Keratinocyte (primary cell): ENCODE measurements at places on chromosomes 13 and 19. TPM values are rescaled to one million over a fixed set of nuclear protein-coding genes. Genes with fewer than 3 reads are reported as not detected.

- DNase-seq, result no peak
These were observed 14.6 kb downstream of the SUGP1 start for GRCh38 chr19:19305696-19306095.

- DNase-seq, result no peak
These were observed 14.9 kb downstream of the SH3GL1 start for GRCh38 chr19:4385291-4386040.

- no peak for DNase-seq
These were observed 17.4 kb downstream of the ZNF579 start for GRCh38 chr19:55563261-55563690.

The DMAC2 gene
- 45.3 to 64.0 TPM (median 45.6 TPM) in 3 replicates for polyA plus RNA-seq

DNA sequence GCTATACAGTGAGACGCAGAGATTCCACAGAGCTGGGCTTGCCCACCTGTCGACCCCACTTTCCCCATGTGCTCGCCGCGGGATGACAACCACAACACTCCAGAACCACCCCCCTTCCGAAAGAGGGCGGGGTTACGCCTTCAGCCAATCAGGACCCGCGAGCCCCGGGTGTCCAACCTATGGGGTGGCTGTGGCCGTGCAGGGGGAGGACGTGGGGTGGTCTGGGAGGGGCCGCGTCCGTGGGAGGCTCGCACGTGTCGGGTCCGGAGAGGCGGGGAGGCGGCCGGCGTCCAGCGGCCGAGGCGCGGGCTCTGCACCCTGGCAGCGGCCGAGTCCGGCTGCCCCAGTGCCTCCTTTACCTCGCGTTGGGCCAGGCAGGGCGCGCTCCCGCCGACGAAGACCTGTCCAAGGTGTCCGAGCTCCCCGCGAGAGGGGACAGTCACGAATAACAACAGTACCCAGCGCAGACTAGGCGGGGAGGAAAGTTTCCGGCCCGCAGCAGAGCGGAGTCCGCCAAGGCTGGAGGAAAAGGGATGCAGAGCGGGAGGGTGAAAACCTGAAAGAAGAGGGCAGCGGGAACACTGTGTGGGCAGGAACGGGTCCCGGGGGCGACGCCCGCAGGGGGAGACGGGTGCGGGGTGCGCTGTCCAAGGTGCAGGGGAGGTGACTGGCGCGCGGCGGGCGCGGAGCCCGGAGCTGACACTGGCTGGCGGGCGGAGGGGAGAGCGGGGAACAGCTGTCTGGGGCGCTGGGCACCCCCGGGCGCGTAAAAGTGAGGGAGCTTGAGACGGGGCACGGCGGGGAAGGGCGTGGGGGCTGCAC, 911 bp downstream of the ENOX1 start:
- no peak for DNase-seq

The KCTD12 gene
- polyA plus RNA-seq, result 8.9 to 18.9 TPM (median 18.2 TPM) in 3 replicates

DNA sequence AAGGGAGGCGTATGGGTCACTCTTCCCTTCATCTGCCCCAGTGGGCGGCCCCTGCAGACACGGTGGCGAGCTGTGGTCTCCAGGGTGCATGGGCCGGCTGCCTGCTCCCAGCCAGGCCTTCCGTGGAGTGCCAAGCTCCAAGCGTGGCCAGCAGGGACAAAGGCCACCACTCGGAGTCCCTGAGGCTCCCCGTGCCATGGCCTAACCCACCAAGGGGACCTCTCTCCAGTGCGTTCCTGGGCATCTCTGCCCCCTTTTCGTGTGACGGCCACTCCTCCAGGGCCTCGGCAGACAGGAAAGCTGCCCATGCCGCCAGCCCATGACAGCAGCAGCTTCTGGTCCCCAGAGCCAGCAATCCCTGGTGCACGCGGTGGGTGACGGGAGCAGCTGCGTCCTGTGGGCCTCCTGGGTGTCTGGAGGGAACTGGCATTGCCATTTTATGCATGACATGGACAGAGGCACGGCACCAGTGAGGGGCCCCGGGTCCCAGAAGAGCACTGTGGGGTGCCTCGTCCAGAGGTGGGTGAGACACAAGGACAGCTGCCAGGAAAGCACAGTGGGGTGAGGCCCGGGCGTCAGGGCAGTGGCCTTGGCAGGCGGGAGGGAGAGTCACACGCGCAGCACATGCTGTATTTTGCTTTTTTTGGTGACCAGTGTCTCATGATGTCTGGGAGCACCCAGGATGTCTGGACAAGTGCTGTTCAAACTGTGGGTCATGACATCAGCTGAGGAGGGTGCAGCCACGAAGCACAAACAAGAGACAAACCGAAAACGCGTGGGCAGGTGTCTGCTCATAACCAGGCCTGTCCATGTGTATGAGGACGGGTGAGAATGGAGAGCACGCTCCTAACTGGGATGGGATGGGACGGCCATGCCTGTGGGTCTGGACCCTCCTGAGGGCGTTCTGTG, 32.3 kb downstream of the CEBPG start:
- DNase-seq, result no peak

DNA sequence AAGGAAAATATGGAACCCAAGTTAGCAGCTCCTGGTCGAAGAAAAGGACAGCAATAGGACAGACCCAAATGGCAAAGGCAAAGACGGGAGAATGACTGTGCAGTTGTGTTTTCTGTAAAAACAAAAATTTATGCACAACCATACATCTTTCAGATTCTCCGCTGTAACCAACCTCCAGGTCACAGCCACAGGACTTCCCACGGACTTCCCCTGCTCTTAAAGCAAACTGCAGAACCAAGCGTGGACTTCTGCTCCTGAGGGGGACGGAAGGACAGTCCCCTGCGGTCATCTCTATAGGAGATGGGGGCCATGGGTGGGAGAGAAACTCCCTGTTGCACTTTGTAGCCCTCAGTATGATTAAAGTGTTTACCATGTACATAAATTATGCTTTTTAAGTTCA, 2.5 kb downstream of the GRTP1 start:
- no peak for DNase-seq

- DNase-seq, result no peak
These were observed 11.0 kb downstream of the CYTH2 start for GRCh38 chr19:48480183-48480557.
